T-helper 2 cell (primary cell): ENCODE measurements at places on chromosomes 4 and X.

- DNase-seq: no peak
Observed at GRCh38 chr4:102578819-102579218, 77.7 kb downstream of the NFKB1 start.

DNA sequence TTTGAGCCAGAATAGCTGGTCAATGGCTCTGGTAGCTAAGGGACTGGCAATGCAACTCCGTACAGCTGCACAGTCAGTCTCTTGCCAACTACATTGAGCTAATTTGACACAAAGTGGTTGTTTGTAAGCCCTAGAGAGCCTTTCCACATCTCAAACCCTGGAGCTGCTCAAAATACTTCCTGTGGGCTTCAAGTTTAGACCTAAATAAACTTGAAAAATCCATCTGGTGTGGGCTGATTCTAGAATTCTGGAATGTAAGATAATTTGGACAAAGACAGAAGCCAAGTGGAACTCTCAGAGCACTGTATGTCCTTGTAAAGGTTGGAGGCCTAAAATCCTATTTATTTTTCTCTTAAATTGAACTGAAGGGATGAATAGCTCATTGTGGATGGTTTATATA is 380.8 kb downstream of the SPRY1 start:
- DNase-seq: no peak

DNA sequence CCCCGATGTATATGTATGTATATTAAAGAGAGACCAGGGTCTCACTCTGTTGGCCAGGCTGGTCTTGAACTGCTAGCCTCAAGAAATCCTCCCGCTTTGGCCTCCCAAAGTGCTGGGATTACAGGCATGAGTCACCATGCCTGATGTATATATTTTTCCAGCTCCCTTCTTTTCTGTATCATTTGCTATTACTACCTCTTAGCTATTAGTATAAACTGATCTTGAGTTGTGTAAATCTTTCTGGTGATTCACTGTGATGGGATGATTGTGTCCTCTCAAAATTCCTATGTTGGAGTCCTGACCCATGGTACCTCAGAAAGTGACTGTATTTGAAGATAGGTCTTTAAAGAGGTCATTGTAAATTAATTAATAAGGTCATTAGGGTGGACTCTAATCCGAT is 53.1 kb downstream of the HPRT1 start:
- DNase-seq: no peak

- DNase-seq: no peak
Observed at GRCh38 chr4:175418516-175418915, 393.5 kb downstream of the GPM6A start.

DNA sequence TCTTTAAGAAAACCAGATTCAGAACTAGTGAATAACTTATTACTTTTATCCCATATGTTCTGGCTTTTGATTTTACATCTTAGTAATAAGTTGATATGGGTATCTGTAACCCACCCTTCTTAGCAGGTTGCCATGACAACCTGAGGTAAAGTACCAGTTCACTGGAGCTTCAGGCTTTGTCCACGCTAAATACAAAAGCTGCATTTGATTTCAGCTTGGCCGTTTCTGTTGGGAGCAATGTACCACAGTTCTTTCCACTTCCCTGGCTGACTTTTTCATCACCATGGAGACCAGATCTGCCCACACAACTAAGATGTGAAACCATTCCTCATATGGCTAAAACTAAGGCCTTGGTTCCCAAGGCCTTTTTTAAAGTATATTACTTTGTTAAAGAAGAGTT is 26.1 kb downstream of the KLHL34 start:
- no peak for DNase-seq

DNA sequence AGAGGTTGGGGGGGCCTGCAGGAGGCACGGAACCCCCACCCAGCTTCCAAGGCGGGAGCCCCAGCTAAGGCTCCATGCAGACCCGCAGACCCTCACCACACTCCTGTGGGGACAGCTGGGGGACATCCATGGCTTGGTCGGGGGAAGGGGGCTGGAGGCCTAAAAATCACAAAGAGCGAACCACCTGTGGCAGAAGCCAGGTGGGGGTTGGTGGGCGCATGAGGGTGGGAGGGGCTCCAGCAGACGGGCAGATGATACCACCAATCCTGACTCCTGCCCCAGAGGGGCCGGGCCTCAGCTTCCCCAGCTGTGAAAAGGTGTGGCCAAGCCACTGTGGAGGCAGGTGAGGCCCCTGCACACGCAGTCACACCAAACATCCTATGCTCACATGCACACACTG is 111.6 kb downstream of the FAM53A start:
- no peak for DNase-seq

GRCh38 chr4:1595789-1596325 is 88.3 kb downstream of the FAM53A start:
- DNase-seq: no peak

DNA sequence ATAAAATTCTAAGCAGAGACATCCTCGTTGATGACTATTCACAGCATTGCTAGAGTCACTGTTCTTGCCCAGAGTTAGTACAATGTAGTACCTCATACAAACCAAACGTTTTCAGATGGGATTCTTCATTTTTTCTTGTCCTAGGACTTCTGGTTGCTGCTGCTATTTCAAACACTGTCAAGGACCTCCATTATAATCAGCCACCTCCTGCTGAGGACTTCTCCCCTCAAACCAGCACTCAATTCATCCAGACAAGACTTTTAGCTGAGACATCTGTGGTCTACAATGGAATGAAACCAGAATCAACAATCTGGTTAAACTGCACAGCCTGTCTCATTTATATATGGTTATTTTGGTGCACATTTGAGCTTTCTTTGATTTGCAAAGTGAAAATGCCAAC is 1008.8 kb downstream of the STPG2 start:
- no peak for DNase-seq

- no peak for DNase-seq
Observed at GRCh38 chrX:25072247-25072646, 56.5 kb upstream of the ARX start.

GRCh38 chr4:84877051-84877833 is 89.2 kb downstream of the WDFY3 start:
- no peak for DNase-seq

DNA sequence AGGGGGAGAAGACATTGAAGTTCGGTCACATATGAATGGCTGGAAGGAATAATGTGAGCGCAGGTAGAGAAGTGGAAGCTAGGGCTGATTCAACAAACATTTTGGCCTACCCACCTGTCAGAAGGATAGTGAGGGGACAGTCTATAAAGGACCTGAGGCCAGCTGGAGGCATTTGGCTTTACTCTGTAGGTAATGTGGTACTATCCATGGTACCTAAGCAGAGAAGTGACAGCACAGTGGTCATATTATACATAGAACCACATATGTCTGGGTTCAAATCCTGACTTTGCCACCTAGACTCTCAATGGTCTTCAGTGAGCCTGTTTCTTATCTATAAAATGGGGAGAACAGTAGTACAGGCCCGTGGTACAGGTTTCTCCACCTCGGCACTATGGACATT is 257.1 kb downstream of the EVC2 start:
- DNase-seq: no peak

DNA sequence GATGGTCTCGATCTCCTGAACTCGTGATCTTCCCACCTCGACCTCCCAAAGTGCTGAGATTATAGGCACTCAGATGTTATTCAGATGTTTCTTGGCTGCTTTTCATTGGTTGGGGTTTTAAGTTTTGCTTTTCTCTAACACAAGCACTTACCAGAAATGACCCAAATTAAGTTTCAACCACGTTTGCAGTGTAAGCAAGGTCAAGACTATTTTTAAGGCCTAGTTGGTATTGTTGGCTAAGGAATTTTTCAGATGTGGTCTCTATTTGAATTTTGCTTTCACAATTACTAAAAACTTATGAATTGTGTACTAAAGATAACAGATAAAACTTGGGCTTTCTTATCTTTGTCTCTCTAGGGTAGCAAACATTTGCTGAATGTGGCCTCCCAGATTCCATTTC is 1756.9 kb upstream of the TENM3 start:
- no peak for DNase-seq

DNA sequence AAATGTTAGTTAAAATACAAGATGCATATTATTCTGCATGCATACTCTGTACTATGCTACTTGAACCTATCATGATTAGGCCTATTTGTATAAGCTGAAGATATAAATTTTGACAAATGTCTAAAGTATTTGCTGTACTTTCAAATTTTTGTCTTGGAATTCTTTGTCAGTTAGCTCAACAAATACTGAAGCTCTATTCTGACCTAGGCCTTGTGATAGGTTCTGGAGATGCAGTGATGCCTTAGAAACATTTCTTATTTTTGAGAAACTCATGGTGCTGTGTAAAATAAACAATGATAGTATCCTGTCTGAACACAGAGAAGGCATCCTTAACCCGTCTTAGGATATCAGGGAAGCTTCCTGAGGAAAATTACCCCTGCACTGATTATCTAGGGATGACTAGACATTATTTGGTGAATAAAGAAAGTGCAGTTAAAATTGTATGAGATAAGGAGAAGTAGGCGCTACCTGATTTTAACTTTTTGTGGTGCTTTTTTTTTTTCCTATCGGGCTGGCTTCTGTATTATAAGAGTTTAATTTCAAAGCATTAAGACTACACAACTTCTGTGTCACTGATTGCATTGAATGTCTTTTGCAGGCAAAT is 43.4 kb downstream of the MOB1B start:
- no peak for DNase-seq

- DNase-seq: no peak
Observed at GRCh38 chrX:8607326-8607725, 124.6 kb downstream of the ANOS1 start.

- DNase-seq: no peak
Observed at GRCh38 chr4:14087459-14087858, 459.9 kb upstream of the BOD1L1 start.

GRCh38 chrX:136580316-136580715 is 48.3 kb downstream of the VGLL1 start:
- no peak for DNase-seq

- DNase-seq: no peak
Observed at GRCh38 chr4:134072137-134072536, 129.5 kb downstream of the PABPC4L start.

DNA sequence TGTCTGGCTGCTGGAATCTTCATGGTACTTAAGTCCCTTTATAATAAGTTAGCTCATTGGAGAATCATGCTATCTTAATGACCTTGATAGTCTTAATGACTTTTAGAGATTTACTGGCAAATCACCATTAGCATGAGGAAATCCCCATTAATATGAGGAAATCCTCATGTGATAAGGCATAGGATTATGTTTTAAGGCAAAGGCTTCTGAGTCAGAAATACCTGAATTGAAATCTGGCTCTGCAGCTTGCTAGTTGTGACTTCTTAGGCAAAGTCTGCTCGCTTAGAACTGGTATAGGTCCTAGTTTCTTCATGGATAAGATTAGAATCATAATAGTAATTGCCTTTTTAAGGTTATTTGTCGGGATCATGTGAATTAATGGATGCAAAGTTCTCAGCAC is 190.2 kb upstream of the BANK1 start:
- DNase-seq: no peak

- no peak for DNase-seq
Observed at GRCh38 chrX:113421432-113421831, 580.8 kb upstream of the AMOT start.

GRCh38 chr4:181823183-181823582 is 420.0 kb upstream of the TENM3 start:
- DNase-seq: no peak

- DNase-seq: no peak
Observed at GRCh38 chr4:25178838-25179261, 18.6 kb upstream of the SEPSECS start.
